Stimulated activated CD8-positive, alpha-beta memory T cell treated with anti-CD3 and anti-CD28 coated beads, Interleukin-4, amount 100 ng/mL, for 1 hour (primary cell): ENCODE measurements at places on chromosomes 3 and 15.
A peak's percentile ranks its signal among the peaks of the same experiment; 100 is the strongest.

DNA sequence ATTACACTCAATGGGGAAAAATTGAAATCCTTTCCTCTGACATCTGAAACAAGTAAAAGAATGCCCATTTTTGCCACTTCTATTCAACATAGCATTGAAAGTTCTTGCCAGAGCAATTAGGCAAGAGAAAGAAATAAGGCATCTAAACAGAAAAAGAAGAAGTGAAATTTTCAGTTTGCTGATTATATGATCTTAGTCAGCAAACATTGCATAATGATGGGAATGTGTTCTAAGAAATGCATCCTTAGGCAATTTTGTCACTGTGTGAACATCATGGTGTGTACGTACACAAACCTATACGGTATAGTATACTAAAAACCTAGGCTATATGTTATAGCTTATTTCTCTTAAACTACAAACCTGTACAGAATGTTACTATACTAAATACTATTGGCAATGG, 278.0 kb downstream of the CGGBP1 start:
- DNase-seq = no peak

GRCh38 chr3:47128137-47128536, 35.8 kb downstream of the SETD2 start:
- DNase-seq = no peak

DNA sequence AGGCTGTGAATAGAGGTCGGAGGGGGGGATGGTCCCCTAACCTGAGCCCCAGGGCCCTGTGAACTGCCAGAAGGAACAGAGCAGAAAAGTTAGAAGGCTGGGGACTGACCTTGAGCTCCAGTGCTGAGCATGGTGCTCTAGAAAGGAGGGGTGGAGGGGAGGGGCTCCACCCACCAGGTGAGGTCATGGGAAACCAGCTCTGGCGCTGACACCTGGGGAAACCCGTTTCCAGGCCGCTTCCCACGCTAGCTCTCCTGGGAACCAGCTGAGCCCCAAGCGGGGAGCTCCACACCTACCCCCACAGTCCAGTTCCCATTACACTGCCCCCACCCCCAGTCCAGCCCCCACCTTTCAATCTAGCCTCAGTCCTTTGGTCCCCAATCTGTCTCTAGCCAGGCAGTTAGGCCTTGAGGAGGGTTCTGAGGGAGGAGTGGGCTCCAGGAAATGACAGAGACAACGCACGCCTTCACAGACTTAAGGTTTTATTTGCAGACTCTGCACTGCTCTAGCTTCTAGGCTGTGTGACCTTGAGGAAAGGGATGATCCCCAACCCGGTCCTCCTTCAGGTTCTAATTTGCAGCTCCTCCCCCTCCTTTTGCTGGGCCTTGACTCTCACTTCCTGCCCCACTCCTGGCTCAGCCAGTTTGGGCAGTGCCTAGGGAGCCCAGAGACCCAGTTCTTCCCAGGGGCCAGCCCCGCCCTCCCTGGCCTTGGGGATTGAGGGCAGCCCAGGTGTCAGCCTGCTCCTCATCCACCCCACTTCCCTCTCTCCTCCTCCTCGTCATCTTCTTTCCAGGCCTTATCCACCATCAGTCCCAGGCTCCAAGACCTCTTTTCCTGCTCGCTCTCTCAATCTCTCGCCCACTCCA, 2.1 kb downstream of the RHOV start:
- no peak for DNase-seq

DNA sequence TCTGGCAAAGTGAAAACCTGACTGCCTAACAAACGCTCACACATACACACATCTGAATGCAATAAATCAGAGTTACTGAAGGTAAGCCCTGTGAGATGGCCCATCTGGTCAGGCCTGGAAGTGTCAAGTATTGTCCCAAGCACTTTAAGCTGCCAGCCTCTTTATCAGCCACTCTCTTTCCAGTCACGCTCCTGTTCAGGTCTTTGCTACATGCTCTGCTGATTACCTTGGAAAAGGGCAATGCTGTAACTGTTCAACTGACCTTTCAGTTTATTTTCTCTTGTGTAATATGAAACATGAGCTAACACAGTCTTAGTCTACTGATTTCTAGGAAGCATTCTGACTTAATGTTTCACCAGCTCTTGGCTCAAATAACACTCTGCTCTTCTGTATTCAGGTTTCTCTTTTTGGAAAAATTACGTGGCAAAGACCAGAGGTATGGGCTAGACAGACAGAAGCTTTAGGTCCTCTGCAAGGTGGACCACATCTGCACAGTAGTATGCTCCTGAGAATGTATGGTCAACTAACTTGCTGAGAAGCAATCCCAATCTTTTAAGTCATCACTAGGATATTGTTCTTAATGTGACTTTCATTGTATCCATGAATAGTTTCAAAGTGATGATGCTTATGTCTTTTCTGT, 44.5 kb downstream of the GBE1 start:
- DNase-seq = no peak

DNA sequence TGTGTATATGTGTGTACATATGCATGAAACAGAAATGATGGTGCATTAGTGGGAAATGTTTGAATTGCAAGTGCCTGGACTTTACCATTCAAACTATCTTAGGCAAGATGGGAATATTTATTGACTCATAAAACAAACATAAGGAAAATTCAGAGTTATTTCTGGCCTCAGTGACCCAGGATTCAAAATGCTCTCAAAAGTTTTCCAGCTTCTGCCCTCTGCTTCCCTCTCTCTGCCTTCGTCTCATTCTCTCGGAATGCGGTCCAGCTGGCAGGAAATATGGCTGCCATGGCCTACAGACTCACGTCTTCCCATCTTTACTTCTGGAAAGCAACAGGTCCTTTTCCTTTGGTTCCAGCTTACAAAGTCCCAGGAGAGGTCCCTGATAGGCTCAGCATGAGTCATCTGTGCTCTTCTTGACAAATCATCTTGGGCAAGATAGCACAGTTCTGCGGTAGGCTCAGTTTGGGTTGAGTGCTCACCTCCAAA, 8.7 kb upstream of the ZNF774 start:
- no peak for DNase-seq

- DNase-seq = no peak
Measured at GRCh38 chr3:125367403-125368230, 7.5 kb downstream of the ZNF148 start.

GRCh38 chr3:30078736-30079135, 527.7 kb upstream of the TGFBR2 start:
- DNase-seq = no peak

DNA sequence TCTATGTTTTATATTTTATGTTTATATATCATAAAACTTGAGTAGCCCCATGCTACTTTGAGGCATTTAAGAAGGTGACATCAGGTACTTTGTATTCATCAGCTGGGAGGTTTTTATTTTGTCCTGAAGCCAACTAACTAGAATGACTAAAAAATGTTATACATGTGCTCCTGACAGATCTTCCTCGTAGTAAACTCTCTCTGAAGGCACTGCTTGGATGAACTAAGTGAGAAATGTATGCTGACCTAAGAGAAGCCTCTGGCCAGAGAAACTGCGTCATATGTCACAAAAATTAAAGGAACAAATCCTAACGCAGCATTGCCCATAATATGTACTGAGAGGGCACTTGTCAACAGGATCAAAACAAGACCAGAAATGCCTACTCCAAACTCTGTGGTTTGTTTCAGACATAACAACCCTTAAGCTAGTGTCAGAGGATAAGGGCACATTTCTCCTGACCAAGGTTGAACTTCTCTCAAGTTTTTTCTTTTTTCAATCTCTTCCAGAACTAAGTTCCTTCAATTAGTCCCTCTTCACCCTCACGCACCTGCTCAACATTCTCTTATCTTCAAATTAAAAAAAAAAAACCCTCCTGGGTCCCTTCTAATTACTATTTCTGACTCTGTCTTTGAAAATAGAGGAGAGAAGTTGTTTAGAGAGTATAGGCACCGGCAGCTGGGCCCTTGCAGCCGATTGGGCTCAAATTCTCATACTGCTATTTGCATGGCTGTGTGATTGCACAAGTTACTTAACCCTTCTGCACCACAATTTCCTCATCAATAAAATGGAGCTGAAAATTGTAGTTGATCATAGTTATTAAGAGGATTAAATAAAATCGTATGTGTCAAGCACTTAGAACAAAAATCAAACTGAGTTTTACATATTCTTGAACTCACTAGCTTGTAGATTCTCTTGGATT, 159.0 kb downstream of the FRMD5 start:
- no peak for DNase-seq

DNA sequence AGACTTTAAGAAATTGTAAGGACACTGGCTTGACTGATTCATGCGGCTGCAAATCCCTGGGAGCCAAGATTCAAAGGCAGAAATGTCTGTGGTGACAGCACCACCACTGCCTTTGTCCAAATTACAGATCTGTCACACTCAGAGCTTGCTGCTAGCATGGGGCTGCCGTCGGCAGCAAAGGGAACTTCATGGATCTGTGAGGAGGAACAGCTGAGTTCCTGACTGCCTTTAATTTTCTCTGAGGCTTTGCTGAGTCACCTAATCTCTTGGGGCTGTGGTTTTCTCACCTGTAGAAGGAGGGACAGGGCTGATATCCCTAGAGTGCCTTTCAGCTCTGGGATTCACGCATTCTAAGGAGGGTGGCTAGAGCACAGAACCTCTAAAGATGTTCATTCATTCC, 4.1 kb upstream of the PAK6 start:
- DNase-seq = no peak

GRCh38 chr15:51401872-51402517, 60.5 kb downstream of the GLDN start:
- DNase-seq = no peak

DNA sequence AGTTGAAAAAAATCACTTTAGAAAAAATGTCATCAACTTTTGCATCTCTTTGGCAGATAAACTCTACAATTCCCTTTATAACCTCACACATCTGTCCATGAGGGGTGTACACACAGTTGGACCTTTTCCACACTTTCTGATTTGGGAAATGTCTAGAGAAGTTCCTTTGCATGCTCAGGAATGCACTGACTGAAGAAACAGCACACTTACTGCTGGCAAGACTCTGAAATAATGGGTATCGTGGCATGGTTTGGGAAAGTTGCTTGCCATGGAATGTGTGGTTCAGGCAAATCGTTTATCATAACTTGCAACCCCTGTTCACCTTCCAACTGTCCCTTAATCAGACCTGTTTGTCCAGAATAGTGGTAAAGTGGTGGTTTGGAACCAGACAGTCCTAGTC, 135.3 kb upstream of the TGFBR2 start:
- no peak for DNase-seq

- no peak for DNase-seq
Measured at GRCh38 chr15:51286816-51287215, 51.6 kb downstream of the CYP19A1 start.

DNA sequence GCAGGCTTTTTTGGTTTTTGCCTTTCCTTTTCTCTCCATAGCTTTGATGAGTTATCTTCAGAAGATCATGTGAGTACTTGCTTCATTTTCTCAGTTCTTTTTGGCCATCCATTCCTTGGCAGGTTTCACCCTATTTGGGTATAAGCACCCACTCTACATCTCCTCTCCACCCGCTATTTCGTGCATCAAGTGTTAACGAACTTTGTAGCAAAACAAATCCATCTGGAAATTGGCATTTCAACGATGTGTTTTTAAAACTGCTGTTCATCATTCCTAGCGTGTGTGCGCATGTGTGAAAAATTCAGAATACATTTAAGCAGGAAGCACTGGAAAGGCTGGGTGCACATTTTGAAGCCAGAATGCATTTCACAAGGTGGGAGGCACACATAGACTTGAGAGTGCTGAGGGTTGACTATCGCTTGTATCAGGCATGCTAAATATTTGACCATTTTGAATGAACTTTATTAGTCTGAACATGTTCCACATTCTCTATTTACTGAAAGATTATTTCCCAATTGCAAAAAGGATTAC, 89.7 kb upstream of the FHIT start:
- no peak for DNase-seq

GRCh38 chr15:71659730-71660067, 150.7 kb upstream of the NR2E3 start:
- no peak for DNase-seq

DNA sequence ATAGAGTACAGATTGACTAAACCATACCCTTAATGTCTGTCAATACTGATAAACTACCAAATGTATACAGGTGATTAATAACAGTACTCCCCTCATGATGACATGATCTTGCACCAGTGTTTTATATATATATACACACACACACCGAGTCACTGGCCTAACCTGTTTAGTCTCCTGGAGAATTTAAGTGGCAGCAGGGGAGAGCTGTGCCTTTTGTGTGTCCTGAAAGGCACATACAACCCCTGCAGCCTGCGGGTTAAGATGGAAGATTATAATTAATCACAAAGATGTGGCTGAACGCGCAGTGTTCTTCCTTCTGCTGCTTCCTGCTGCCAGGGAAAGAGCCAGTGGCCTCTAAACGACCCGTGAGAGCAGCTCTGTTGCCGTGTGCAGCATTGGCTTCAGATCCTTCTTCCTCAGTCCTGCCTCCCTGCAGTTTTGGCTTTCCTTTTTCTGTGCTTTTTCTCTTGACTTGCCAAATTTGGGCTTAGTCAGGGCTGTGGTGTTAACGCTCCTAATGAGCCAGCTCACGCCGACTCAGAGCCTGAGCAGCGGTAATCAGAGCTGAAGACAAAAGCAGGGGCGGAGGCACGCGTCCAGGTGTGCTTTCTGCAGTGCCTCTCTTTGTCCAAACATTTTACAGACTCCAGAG, 42.5 kb upstream of the UBE3A start:
- no peak for DNase-seq

DNA sequence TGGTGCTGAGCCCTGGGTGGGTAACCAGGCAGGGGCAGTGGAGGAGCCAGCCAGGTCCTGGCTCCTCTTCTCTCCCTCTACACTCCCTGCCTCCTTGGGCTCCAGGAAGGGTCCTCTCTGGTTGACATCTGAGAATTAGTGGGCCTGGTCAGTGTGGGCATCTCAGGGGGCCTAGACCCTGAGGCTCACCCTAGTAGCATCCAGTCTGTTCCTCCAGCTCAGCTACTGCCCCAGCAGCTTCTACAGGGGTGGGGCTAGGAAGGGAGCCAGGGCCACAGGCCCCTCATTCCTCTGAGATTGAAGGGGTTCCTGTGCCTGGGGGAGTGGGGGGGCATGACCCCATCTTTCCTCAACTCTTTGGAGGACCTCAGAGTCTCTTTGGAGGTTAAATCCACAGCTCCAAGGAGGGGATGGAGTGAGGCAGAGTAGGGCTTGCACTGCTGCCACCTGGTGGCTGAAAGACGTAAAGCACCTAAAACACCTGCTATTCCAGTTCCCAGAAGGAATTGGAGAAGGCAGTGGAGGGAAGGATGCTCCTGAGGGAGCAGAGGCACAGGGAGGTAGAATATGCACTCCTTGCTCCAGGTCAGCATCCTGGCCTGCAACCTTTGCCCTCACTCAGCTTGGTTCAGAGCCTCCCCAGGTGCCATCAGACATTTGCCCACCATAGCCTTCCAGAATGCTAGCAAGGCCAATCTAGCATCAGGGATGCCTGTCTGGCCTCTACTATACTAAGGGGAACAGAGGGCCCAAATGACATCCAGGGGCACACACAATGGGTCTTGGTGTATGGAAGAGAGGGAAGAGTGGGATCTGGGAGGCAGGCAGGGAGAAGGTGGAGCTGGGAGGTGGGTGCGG, 25.1 kb downstream of the C3orf18 start:
- peak; percentile 52 for DNase-seq

DNA sequence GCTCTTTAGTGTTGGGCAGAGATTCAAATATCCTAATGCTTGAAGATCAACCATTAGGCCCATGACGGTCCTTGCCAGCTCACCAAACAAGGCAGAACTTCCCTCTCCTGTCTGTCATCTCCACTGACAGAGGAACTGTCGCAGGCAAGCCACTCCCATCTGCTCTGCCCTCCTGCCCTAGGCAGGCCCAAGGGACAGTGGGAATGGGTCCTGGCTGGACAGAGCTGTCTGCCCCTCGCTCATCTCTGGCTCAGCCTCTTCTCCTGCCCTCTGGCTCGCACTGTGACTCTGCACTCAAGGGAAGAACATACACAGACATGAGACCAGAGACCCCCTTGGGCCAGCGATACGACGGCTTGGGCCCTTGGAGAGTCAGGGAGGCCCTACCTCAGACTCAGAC, 7.6 kb upstream of the MUSTN1 start:
- DNase-seq = no peak
